ENCODE measurements at places on chromosomes 4 and X. TPM values are rescaled to one million over a fixed set of nuclear protein-coding genes. Genes with fewer than 3 reads are reported as not detected.

- no peak for DNase-seq
Measured at GRCh38 chrX:67654301-67654700, 110.5 kb downstream of the AR start.

DNA sequence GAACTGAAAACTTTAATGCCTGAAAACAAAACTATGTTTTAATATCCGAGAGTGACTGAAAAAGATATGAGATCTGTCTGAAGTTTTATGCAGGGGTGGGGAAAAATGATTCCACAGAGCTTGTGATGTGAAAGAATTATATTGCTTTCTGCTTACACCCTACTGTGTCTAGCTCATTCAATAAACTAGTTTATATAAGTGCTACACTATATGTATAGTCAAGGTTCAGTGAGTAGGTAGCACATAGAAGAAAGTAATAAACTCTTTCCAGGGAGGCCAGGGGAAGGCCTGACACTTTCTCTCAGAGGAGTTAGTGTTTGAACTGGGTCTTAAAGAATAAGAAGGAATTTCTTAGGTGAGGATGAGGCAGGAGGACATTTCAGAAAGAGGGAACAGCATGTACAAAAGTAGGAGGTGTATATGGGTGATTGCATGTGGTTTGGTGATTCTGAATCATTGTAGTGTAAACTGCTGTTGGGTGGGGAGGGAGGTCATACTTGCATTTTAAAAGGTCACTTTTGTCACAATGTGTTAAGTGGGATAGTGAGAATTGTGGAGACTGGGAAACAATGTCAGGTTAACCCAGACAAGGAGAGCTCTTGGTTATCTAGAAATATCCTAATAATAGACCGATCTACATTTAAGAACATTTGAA is 25.1 kb upstream of the TEX13D start:
- no peak for DNase-seq

DNA sequence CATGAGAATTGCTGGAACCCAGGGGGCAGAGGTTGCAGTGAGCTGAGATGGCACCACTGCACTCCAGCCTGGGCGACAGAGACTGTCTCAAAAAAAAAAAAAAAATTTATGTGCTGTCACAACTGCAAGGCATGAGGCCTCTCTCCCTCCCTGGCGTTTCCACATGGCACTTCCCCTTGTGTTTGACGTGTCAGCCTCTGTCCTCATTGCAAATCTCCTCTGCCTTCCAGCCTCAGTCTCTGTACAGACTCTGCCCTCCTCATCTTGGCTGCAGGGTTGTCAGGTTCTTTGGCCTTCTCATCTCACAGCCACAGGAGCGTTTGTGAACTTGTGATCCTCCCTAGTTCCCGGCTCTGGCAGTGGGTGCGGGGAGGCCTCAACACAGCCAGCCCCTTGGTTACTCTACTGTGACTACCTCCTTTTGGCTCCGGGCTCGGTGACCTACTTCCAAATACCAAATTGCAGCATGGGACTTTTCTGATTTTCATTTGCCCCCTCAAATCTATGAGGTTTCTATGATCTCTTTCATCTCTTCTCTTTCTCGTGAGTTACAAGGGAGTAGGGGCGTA is 250.0 kb downstream of the CBR4 start:
- no peak for DNase-seq

GRCh38 chr4:34733185-34733941 is 1511.0 kb downstream of the ARAP2 start:
- no peak for DNase-seq

- DNase-seq: no peak
Measured at GRCh38 chrX:133868250-133868649, 117.1 kb downstream of the GPC3 start.

GRCh38 chrX:148592595-148592994 is 92.2 kb downstream of the AFF2 start:
- no peak for DNase-seq

DNA sequence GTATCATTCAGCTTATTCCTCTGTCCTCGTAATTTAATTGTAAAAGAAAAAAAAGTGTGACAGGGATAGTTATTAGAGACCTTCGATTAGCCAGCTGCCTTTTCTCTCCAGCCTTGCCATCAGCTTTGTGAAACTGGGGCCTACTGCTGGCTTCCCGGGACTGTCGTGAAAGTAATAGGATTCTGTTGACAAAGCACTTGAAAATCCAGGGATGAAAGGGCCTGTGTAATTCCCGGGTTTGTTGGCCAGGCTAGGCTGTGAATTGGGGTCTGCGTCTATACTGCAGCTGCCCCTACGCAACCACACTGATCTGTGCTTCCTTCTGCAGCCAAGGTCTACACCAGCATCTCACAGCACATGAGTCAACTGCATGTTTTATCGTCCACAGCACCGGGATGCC is 120.4 kb upstream of the SCML1 start:
- DNase-seq: no peak

The AFF2 gene
- 1.7 TPM for total RNA-seq
